Adipose tissue (tissue), 3 donors: ENCODE measurements at places on chromosomes 2 and 18. TPM values are rescaled to one million over a fixed set of nuclear protein-coding genes. Genes with fewer than 3 reads are reported as not detected.

Gene GPR75
- polyA plus RNA-seq = 1.7 TPM

Gene RALBP1
- 25.7 TPM for polyA plus RNA-seq

Gene HAAO
- 12.5 TPM for polyA plus RNA-seq

Gene PDE1A
- 1.3 TPM for polyA plus RNA-seq

Gene HES6
- 24.4 TPM for polyA plus RNA-seq

Gene MC5R
- not detected for polyA plus RNA-seq

Gene OXER1
- polyA plus RNA-seq = 1.5 TPM

Gene ABCG8
- polyA plus RNA-seq = 0.12 TPM

Gene C2orf92
- polyA plus RNA-seq = 9.7 TPM

Gene IWS1
- 9.5 TPM for polyA plus RNA-seq

Gene GAREM1
- polyA plus RNA-seq = 7.6 TPM

Gene AQP12B
- polyA plus RNA-seq = 159 TPM

Gene ALK
- polyA plus RNA-seq = 1.0 TPM

Gene CTLA4
- polyA plus RNA-seq = 0.43 TPM

Gene PSD4
- 1.2 TPM for polyA plus RNA-seq

Gene NDC80
- 0.21 TPM for polyA plus RNA-seq

Gene NCKAP5
- polyA plus RNA-seq = 0.16 TPM

Gene CHCHD5
- 50.0 TPM for polyA plus RNA-seq

Gene SLC14A1
- polyA plus RNA-seq = 2.7 TPM

Gene ANKRD29
- polyA plus RNA-seq = 14.4 TPM

Gene GCG
- not detected for polyA plus RNA-seq

Gene PPP4R1
- 26.8 TPM for polyA plus RNA-seq

Gene TNFAIP6
- polyA plus RNA-seq = 110 TPM

Gene RAB6C
- not detected for polyA plus RNA-seq

Gene TM4SF20
- 0.12 TPM for polyA plus RNA-seq

Gene DSG2
- polyA plus RNA-seq = 4.7 TPM

Gene LDAH
- 6.3 TPM for polyA plus RNA-seq

Gene CD8A
- polyA plus RNA-seq = 0.62 TPM

Gene ANKRD62
- polyA plus RNA-seq = not detected

Gene C2orf66
- polyA plus RNA-seq = 0.06 TPM

Gene REG1B
- 17.0 TPM for polyA plus RNA-seq

Gene ST8SIA5
- 0.22 TPM for polyA plus RNA-seq

Gene BARD1
- 1.3 TPM for polyA plus RNA-seq

Gene VSNL1
- polyA plus RNA-seq = 1.9 TPM

Gene KCNIP3
- polyA plus RNA-seq = 2.4 TPM

Gene MOGAT1
- polyA plus RNA-seq = 1.8 TPM

Gene GNLY
- polyA plus RNA-seq = 1.2 TPM

Gene DAPL1
- polyA plus RNA-seq = 0.31 TPM

Gene TRAK2
- polyA plus RNA-seq = 66.6 TPM

Gene CNTNAP5
- polyA plus RNA-seq = 0.10 TPM

Gene RAPGEF4
- polyA plus RNA-seq = 2.6 TPM

Gene STEAP3
- polyA plus RNA-seq = 22.0 TPM

Gene NTSR2
- polyA plus RNA-seq = 2.2 TPM

Gene ABCG5
- 0.03 TPM for polyA plus RNA-seq

Gene KRTCAP3
- 6.1 TPM for polyA plus RNA-seq

Gene NT5C1B
- polyA plus RNA-seq = not detected

Gene CYBRD1
- polyA plus RNA-seq = 9.5 TPM

Gene OTOS
- 0.58 TPM for polyA plus RNA-seq
